ENCODE measurements at places on chromosomes 12 and 14. TPM values are rescaled to one million over a fixed set of nuclear protein-coding genes. Genes with fewer than 3 reads are reported as not detected.

Gene SFSWAP
- 54.9 TPM for total RNA-seq

Gene OTUB2
- total RNA-seq: 1.2 TPM

Gene ESPL1
- 76.3 TPM for total RNA-seq

Gene LIN7A
- not detected for total RNA-seq

Gene SLC38A1
- total RNA-seq: 177 TPM

Gene OR6C2
- not detected for total RNA-seq

Gene PRKD1
- not detected for total RNA-seq

Gene ACSM4
- not detected for total RNA-seq

Gene LRRC10
- not detected for total RNA-seq

Gene INHBE
- 0.18 TPM for total RNA-seq

Gene HOXC12
- not detected for total RNA-seq

Gene TOMM20L
- total RNA-seq: not detected

Gene CLEC2A
- total RNA-seq: not detected

Gene RBP5
- total RNA-seq: not detected

Gene POLE2
- 47.6 TPM for total RNA-seq

Gene CYP27B1
- 14.7 TPM for total RNA-seq

Gene SMOC1
- not detected for total RNA-seq

Gene SERPINA10
- total RNA-seq: not detected

Gene ALG10
- total RNA-seq: 25.7 TPM

Gene AICDA
- not detected for total RNA-seq

Gene ASPG
- total RNA-seq: not detected

Gene BCL11B
- 57.8 TPM for total RNA-seq

Gene FOXM1
- total RNA-seq: 105 TPM

Gene MYO1H
- total RNA-seq: not detected

Gene SCNN1A
- total RNA-seq: 2.8 TPM

Gene IL31
- total RNA-seq: 0.87 TPM

Gene ZC2HC1C
- 1.5 TPM for total RNA-seq

Gene PLCZ1
- total RNA-seq: not detected

Gene SERPINA3
- not detected for total RNA-seq

Gene SPX
- 0.39 TPM for total RNA-seq

Gene PRIMA1
- not detected for total RNA-seq

Gene DAO
- total RNA-seq: not detected

Gene KRT72
- total RNA-seq: 7.7 TPM

Gene SELPLG
- 35.9 TPM for total RNA-seq

Gene RAD9B
- 1.9 TPM for total RNA-seq

Gene RNF212B
- not detected for total RNA-seq

Gene STXBP6
- not detected for total RNA-seq

Gene JAG2
- 4.3 TPM for total RNA-seq

Gene GPX2
- not detected for total RNA-seq

All from activated naive CD4-positive, alpha-beta T cell treated with anti-CD3 and anti-CD28 coated beads, Interleukin-2, amount 50 U/mL, for 72 hours (primary cell).